ENCODE measurements at places on chromosomes 3 and 15.

- H3K27ac ChIP-seq = no peak overlapping the region
- no peaks in the 10 kb centered on the region for H3K27me3 ChIP-seq
- no peak for DNase-seq
- no peaks in the 10 kb centered on the region for H3K36me3 ChIP-seq
- no peak overlapping the region for H3K4me3 ChIP-seq
Observed at GRCh38 chr15:25407950-25408349, 30.9 kb downstream of the UBE3A start.

- DNase-seq = no peak
- H3K27me3 ChIP-seq = no peaks in the 10 kb centered on the region
- H3K4me3 ChIP-seq = no peak overlapping the region
- peaks cover 18% of the 10 kb centered on the region for H3K4me1 ChIP-seq
- no peaks in the 10 kb centered on the region for H3K36me3 ChIP-seq
- no peak overlapping the region for H3K27ac ChIP-seq
Observed at GRCh38 chr3:194745422-194746184, 59.9 kb downstream of the FAM43A start.

DNA sequence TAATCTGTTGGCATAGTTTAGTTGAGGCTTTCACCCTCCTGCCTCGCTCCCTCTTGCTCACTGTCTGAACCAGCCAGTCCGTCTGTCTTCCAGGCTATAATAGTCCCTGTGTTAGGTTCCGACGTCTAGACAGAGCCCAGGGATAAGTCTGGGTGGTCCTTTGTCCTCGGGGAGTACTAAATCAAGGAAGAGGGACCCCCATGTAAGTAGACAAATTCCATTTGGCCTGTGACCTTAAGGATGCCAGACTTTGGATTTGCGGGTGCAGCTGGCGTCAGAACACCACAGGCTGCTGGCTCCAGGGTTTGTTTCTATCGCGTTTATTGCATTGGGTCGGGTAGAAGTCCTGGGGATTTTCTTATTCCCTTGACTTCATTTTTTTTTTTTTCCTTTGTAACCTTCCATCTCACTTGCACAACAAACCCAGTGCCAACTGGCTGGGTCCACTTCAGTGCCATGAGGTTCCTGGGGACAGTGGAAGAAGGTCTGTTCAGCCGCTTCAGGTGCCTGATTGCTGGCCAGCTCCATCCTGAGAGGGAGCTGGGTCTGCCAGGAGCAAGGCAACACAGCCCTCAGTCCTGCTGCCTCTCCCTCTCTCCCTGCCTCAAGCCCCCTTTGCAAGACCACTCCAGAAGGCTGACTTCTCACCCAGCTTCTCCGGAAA, 95.4 kb upstream of the KLHL25 start:
- no peak overlapping the region for H3K4me3 ChIP-seq
- H3K36me3 ChIP-seq = no peaks in the 10 kb centered on the region
- H3K4me1 ChIP-seq = no peaks in the 10 kb centered on the region
- H3K27me3 ChIP-seq = peaks cover 29% of the 10 kb centered on the region
- H3K27ac ChIP-seq = no peak overlapping the region
- no peak for DNase-seq

GRCh38 chr3:136305879-136306278, 55.7 kb downstream of the PCCB start:
- H3K4me1 ChIP-seq = no peaks in the 10 kb centered on the region
- H3K27ac ChIP-seq = no peak overlapping the region
- H3K27me3 ChIP-seq = no peaks in the 10 kb centered on the region
- peak; percentile 32 for DNase-seq

- no peaks in the 10 kb centered on the region for H3K36me3 ChIP-seq
- no peak for DNase-seq
- H3K27ac ChIP-seq = no peak overlapping the region
- H3K4me1 ChIP-seq = peaks cover 11% of the 10 kb centered on the region
Observed at GRCh38 chr3:160132226-160132625, 93.0 kb upstream of the C3orf80 start.

DNA sequence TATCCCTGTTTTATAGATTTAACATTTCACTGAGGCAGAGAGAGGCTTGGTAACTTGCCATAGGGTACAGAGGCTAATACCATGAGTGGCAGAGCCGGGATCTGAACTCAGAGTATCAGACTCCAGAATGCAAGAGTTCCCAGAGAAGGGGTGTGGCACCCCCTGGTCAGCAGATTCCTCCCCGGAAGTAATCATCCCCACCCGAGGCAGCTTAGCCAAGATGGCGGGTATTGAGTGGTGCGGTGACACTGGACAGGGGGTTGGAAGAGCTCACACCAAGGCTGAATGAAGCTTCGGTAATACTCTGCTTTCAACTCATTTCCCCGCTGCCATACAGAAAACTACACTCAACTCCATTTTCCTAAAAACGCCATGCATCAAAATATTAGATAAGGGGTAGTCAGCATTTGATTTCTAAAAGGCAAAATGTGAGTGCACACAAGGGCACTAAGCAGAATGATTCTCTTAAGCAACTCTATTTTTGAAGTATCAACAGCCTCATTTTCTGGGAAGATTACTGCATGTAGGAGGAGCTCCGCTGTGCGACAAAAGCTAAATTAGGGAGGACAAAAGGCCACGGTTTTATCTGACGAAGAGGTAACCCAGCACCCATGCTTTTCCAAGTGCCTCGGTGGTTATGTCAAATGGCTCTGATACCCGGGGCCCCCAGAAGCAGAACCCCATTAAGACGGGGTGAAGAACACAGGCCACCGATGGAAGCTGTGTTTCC, 166.7 kb downstream of the NUP210 start:
- no peaks in the 10 kb centered on the region for H3K27me3 ChIP-seq
- H3K27ac ChIP-seq = no peak overlapping the region
- H3K36me3 ChIP-seq = no peaks in the 10 kb centered on the region
- H3K4me3 ChIP-seq = no peak overlapping the region

DNA sequence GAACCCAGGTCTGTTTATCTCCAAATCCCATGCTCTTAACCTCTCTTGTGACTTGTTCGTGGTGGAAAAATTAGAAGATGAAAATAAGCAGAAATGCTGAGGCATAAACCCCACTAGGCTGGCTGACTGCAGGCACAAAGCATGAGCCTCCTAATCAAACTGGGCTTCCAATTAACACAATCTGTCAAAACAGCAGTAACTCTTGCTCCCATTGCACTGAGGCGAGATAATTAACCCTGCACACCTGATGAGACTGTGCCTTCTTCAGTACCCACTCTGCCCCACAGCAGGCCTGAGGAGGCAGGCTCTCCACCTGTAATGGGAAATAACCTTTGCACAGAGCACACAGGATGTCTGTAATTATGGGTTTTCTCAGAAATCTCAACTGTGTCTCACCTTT, 284.4 kb upstream of the WNT5A start:
- no peaks in the 10 kb centered on the region for H3K36me3 ChIP-seq
- H3K4me3 ChIP-seq = no peak overlapping the region
- no peaks in the 10 kb centered on the region for H3K27me3 ChIP-seq

DNA sequence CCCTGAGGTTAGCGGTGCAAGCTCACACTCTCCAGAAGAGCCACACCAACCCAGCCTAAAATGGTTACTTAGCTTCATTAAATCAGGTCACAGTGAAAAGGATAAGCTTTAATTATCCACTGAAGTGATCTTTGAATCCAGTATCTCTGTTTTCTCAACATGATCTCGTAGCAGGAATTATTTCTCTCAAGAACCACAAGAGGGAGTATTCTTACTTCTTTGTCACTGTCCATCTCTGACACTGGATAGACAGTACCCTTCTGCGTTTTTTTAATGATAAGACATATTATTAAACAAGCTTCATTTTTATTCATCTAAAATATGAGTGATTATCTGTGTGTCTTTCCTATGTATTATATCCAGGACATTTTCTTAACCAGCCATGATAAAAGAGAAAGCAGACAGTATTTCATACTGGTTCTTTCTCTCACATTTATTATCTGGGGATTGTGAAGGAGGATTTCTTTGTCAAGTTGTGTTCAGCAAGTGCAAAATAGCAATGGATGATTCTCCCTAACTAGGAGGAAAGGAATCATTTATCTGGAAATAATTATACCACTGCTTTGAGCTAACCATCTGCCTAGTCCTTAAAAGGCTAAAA, 105.4 kb upstream of the CCDC54 start:
- no peak overlapping the region for H3K27ac ChIP-seq
- H3K27me3 ChIP-seq = no peaks in the 10 kb centered on the region
- peak; percentile 19 for DNase-seq
- H3K4me3 ChIP-seq = no peak overlapping the region

GRCh38 chr15:71055461-71055860, 59.8 kb upstream of the THSD4 start:
- no peak for DNase-seq
- no peaks in the 10 kb centered on the region for H3K27me3 ChIP-seq
- no peak overlapping the region for H3K4me3 ChIP-seq

- no peak for DNase-seq
- H3K4me1 ChIP-seq = no peaks in the 10 kb centered on the region
- H3K27ac ChIP-seq = no peak overlapping the region
Observed at GRCh38 chr15:82970696-82971095, 15.3 kb upstream of the RAMAC start.

DNA sequence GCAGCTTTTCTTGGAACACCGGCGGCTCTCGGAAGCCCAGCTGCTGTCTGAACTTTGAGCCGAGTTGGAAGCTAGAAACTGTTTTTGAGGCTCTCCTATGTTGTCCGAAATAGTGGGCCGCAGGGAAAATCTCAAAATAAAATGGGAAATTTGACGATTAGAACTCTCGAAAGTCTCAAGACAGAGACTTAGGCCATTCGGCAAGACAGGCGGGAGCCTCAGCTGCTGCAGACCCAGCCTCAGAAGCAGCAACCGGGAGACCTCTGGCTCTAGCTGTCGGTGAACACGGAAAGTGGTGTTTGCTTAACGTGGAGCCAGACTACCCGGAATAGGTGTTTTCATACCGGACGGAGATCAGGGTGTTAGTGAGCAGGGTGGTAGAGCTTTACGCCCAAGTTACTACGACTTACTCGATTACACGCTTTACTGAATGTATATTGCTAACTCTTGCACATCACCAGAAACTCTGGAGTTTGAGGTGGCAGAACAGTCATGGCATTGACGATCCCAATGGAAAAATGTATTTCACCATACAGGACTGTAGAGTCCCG, 357 bp upstream of the MAN2C1 start:
- peaks cover 11% of the 10 kb centered on the region for H3K4me1 ChIP-seq
- no peak for DNase-seq
- H3K4me3 ChIP-seq = peak overlapping the region; percentile 84
- H3K27ac ChIP-seq = peak overlapping the region; percentile 95
- H3K27me3 ChIP-seq = no peaks in the 10 kb centered on the region
- peaks cover 26% of the 10 kb centered on the region for H3K36me3 ChIP-seq

DNA sequence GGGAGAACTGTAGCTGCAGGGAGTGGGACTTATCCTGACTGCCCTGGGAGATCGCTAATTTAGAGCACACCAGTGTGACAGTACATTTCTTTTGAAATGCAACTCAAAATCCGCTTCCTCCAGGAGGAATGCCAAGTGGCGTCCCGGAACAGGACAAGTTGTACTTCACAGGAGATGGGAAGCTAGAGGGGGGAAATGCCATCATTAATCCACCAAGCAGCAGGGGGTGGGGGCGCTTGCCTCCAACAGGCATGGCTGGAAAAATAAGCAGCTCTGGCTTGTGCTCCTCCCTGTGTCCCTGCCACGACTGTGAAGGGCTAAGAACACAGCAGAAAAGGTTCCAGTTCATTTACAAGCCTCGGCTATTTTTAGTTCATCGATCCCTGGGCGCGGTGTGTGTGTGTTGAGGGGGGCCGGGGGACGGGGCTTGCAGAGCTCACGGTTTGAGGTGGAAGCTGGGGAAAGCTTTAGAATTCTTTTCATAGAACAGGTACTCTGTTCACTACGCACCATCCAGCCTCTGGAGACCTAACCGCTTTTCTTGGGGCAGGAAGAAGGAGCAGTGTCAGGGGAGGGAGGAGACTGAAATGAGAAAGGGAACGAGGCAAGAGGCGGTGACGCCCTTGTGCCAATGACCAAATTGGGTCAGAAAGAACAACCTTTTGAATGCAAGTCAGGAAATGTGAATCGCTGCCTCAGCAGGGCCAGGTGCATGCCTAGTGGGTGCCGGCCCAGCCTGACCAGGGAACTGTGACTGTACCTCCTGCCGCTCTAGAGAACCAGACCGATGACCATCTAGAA, 51.8 kb upstream of the DGKG start:
- peaks cover 41% of the 10 kb centered on the region for H3K4me1 ChIP-seq
- no peak for DNase-seq
- 0 out of 2 replicates have a peak overlapping the region, but pooled peaks have one; percentile 33 for H3K27ac ChIP-seq
- no peaks in the 10 kb centered on the region for H3K36me3 ChIP-seq
- H3K27me3 ChIP-seq = no peaks in the 10 kb centered on the region

DNA sequence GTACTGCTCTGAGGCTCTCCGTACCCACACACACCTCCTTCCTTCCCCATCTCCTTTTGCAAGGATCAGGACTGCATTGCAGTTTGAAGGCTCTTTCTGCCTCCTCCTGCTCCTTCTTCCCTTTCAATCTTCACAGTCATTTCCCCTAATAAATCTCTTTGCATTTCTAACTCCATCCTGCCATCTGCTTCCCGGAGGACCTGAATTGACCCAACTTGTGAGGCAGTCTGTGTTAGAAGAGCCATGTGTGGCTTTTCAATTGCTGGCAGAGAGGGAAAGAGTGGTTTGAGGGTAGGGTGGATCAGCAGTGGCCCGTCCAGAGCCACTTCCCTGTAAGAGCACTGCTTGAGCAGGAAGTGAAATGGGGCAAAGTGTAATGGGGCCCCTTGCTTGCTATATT, 35.8 kb downstream of the ANAPC13 start:
- no peaks in the 10 kb centered on the region for H3K36me3 ChIP-seq
- no peak overlapping the region for H3K27ac ChIP-seq
- no peaks in the 10 kb centered on the region for H3K4me1 ChIP-seq
- no peak for DNase-seq
- no peak overlapping the region for H3K4me3 ChIP-seq
- no peaks in the 10 kb centered on the region for H3K27me3 ChIP-seq

GRCh38 chr3:113258361-113258760, 47.0 kb downstream of the BOC start:
- no peak for DNase-seq
- H3K4me1 ChIP-seq = no peaks in the 10 kb centered on the region
- H3K36me3 ChIP-seq = no peaks in the 10 kb centered on the region
- no peaks in the 10 kb centered on the region for H3K27me3 ChIP-seq
- no peak overlapping the region for H3K4me3 ChIP-seq

- H3K4me1 ChIP-seq = no peaks in the 10 kb centered on the region
- H3K4me3 ChIP-seq = no peak overlapping the region
- H3K36me3 ChIP-seq = no peaks in the 10 kb centered on the region
- no peaks in the 10 kb centered on the region for H3K27me3 ChIP-seq
- no peak for DNase-seq
- no peak overlapping the region for H3K27ac ChIP-seq
Observed at GRCh38 chr3:26630669-26631389, 8.3 kb downstream of the LRRC3B start.

DNA sequence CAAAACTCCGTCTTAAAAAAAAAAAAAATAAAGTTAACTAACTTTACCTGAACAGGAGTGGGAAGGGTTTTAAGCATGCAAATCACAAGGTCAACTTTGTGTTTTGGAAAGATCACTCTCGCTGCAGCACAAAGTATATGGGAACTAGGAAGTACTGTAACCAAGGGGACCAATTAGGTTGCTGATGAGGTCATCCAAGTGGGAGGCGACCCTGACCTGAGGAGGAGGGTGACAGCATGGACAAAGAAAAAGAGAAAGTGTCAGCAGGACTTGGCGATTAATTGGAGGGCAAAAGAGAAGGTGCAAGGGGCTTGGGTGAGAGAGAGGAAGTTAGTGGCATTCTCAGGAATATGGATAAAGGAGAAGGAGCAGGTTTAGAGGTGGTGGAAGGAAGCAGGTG, 89.5 kb upstream of the ZBED2 start:
- H3K27me3 ChIP-seq = no peaks in the 10 kb centered on the region
- H3K4me3 ChIP-seq = no peak overlapping the region
- peaks cover 14% of the 10 kb centered on the region for H3K4me1 ChIP-seq
- H3K27ac ChIP-seq = no peak overlapping the region
- no peaks in the 10 kb centered on the region for H3K36me3 ChIP-seq
